ENCODE measurements at places on chromosomes 11 and 22.
A peak's percentile ranks its signal among the peaks of the same experiment; 100 is the strongest.

DNA sequence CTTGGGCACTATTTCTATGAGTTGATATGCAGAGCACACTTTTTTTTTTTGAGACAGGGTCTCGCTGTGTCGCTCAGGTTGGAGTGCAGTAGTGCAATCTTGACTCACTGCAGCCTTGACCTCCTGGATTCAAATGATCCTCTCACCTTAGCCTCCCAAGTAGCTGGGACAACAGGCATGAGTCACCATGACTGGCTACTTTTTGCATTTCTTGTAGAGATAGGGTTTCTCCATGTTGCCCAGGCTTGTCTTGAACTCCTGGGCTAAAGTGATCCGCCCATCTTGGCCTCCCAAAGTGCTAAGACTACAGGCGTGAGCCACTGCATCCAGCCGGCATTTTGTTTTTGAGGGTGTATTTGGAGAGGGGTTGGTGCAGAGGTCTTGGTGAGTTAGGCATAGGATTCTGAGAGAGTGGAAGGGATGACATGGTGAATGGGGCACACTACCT is 29.9 kb upstream of the MTCH2 start:
- no peak for DNase-seq

- DNase-seq: peak; percentile 62
Measured at GRCh38 chr11:58923300-58923788, 15.9 kb upstream of the GLYATL1 start.

DNA sequence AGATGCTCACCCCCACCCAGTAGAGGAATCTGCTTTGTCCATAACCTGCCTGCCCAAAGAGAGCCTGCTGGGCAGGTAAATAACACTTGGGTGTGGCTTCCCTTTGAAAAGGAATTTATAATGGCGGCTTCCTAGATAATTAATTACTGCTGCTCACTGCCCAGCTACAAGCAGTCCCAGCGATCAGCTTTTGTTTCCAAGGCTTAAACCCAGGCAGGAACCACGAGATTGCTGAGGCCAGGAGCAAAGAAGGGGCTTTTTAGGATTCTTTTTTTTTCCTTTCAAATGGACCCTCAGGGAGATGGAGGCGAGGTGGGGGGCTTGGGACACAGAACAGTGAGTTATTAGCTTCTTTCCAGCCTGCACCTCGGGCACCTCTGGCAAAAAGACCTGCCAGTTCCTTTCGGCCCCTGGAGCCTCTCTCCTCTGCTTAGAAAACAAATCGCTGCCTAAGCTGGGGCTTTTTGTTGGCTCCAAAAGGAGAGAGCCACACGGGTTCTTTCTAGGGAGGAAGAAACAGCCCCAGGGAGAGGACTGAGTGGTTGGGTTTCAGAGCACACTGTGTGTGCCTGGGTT is 107.2 kb downstream of the TSPAN18 start:
- DNase-seq: peak; percentile 41

DNA sequence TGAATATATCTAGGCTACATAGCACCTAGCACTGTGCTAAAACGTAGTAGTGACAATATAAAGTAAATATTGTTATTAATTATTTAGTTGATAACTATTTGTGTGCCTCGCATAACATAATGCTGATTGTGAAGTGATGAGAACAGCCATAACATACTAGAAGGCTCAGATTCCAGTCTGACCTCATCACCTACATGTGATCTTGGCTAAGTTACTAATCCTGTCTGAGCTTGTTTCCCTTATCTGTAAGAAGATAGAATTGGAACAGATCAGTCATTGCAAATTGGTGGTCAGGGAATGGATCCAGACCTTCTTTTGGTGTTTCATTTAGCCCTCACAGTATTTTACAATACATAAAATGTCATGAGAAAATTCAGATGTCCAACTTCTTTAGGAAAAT is 103.4 kb upstream of the SEZ6L start:
- no peak for DNase-seq

DNA sequence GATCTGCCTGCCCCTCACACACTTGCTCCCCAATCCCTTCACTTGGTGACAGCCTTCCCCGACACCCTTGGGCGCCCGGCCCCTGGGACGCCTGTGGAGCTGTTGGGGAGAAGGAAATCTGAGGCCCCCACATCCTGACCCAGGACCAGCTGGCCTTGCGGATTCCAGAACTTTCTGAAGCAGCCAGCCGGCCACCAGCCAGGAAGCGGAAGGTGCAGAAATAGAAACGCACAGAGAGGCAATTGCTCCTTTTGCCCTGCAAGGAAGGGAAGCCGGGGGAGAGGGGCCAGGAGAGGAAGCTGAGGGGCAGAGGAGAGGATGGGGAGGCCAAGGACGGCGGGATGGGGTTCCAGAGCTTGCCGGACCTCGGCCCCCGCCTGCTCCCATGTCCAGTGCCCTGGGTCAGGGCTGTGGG is 66.7 kb upstream of the LINC01488 start:
- no peak for DNase-seq

All from astrocyte of the hippocampus (primary cell).